ENCODE measurements at places on chromosomes 6 and 20.

DNA sequence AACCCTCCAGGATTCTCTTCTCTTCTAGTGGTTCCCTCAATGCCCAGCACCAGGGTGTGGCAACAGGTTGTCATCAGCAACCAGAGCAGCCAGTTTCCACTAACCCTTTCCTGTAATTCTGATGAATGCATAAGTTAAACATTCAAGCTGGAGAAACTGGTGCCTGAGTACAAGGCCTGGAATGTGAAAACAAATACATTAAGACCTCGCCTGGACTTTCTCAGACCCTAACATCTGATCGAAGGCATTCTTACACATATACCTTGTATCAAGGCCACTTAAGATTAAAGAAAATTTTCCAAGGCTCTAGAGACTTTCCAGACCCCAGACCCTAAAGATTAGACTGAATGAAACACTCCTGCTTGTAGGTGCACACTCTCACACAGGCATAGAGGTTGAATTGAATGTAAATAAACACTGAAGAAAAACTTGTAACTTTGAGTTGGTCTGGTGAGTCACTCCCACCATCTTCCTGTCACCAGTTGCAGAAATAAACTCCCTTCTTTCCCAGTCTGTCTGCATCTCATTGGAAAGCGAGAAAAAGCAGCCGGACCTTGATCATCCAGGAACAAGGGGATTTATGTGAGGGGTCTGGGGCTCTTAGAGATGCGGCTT is 9.0 kb downstream of the LRP11 start:
- no peak for DNase-seq

DNA sequence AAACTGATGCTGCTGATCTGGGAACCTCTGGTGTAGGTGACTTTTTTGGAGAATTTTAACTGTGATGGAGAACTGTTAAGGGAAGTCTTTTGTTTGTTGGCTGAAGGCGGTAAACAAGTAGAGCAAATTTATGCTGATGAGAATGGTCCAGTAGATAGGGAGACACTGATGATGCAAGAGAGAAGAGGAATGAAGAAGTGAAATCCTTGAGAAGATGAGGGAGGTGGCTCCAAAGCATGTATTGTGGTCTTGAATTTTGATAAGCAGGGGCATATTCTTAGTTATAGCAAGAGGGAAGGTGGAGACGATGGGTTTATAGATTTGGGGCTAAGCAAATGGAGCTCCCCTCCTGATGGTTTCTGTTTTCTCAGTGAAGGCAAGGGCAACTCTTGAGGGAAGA is 22.0 kb downstream of the MAPK14 start:
- no peak for DNase-seq

GRCh38 chr6:1018041-1018440 is 293.9 kb upstream of the FOXQ1 start:
- no peak for DNase-seq

GRCh38 chr20:16368645-16369292 is 204.5 kb downstream of the KIF16B start:
- DNase-seq: no peak

DNA sequence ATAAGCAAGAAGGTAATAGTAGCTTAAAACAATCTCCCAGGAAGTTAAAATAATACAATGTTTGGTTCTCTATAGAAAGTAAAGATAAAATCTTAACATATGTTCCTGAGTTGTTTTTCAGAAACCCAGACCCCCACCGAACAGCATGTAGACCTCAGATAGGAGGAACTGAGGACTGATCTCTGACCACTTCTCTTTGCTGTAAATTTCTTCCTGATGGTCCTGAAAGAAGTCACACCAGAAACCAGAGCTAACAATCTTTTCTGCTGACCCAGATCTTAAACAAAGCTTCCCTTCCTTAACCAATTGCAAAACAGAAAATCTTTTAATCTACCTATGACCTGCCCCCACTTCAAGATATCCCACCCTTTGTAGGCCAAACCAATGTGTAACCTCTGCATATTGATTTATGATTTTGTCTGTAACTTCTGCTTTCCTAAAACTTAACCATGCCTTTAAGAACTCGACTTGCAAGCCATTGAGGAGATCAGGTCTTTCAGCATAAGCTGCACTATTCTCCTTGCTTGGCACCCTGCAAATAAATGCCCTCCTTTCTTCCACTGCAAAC is 21.9 kb upstream of the BEND6 start:
- DNase-seq: no peak

- DNase-seq: no peak
Observed at GRCh38 chr20:36234771-36235320, 1.4 kb upstream of the AAR2 start.

- DNase-seq: no peak
Observed at GRCh38 chr6:38352636-38353035, 287.1 kb downstream of the BTBD9 start.

GRCh38 chr6:154650351-154650750 is 82.9 kb upstream of the SCAF8 start:
- no peak for DNase-seq

- DNase-seq: no peak
Observed at GRCh38 chr6:11845664-11846577, 67.3 kb upstream of the ADTRP start.

DNA sequence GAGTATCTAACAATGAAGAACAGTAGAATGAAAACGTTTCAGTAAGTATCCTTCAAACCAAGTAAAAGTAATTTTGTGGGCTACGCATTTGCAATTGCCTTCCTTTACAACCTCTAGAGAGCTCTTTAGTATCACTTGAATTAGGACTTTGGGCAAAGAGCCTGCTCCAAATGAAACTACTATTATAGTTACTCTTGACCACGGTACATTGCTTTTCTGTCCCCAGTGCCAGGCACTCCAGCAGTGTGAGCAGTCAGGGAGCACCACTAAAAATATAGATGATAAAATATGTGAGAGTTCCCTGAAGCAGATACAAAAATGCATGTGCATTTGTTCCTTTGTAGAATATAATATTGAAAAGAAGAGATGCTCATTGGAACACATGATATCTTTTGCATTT is 450.1 kb upstream of the MANEA start:
- DNase-seq: no peak

DNA sequence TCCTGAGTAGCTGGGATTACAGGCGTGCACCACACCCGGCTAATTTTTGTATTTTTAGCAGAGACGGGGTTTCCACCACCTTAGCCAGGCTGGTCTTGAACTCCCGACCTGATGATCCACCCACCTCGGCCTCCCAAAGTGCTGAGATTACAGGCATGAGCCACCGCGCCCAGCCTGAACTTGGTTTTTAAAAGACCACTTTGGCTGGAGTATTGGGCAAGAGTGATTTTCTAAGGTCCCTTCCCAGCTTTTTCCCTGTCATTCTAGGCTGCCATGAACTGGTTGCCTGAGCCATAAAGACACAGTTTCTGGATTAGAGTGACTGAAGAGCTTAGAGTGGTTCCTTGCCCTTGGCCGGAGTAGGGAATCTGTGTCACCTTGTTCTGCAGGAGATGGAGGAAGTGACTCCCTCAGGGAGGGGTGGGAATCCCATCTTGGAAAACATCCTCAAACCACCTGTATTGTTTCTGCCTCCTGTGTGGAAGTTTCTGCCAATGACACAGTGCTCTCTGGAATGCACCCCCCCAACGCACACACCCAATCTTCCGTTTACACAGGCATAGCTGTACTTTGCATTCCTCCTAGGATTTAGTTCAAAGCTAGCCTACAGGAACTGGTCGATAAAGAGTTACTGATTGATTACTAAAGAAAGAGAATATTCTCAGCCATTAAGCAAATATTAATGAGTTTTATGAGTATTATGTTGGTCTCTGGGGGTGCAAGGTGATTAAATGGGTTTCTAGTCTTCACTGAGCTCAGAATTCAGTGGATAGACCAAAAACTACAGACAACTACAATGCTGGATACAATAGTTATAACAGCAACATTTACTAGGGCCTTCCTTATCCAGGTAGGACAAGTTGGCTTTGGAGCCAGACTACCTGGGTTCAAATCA is 18.2 kb downstream of the BCL2L1 start:
- no peak for DNase-seq

GRCh38 chr6:38610050-38610625 is 29.6 kb downstream of the BTBD9 start:
- no peak for DNase-seq

DNA sequence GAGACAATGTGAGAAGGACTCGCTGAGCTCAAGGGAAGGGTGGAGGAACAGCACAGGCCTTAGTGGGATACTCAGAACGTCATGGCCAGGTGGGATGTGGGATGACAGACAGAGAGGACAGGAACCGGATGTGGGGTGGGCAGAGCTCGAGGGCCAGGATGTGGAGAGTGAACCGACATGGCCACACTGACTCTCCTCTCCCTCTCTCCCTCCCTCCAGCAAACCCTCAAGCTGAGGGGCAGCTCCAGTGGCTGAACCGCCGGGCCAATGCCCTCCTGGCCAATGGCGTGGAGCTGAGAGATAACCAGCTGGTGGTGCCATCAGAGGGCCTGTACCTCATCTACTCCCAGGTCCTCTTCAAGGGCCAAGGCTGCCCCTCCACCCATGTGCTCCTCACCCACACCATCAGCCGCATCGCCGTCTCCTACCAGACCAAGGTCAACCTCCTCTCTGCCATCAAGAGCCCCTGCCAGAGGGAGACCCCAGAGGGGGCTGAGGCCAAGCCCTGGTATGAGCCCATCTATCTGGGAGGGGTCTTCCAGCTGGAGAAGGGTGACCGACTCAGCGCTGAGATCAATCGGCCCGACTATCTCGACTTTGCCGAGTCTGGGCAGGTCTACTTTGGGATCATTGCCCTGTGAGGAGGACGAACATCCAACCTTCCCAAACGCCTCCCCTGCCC is 1.7 kb downstream of the TNF start:
- DNase-seq: no peak

- DNase-seq: peak; percentile 34
Observed at GRCh38 chr20:16486532-16486931, 86.7 kb downstream of the KIF16B start.

GRCh38 chr6:4666886-4667513 is 109.2 kb upstream of the CDYL start:
- DNase-seq: no peak

GRCh38 chr6:135117413-135117968 is 62.9 kb upstream of the HBS1L start:
- no peak for DNase-seq

GRCh38 chr6:1701668-1702353 is 92.1 kb downstream of the FOXC1 start:
- DNase-seq: no peak

DNA sequence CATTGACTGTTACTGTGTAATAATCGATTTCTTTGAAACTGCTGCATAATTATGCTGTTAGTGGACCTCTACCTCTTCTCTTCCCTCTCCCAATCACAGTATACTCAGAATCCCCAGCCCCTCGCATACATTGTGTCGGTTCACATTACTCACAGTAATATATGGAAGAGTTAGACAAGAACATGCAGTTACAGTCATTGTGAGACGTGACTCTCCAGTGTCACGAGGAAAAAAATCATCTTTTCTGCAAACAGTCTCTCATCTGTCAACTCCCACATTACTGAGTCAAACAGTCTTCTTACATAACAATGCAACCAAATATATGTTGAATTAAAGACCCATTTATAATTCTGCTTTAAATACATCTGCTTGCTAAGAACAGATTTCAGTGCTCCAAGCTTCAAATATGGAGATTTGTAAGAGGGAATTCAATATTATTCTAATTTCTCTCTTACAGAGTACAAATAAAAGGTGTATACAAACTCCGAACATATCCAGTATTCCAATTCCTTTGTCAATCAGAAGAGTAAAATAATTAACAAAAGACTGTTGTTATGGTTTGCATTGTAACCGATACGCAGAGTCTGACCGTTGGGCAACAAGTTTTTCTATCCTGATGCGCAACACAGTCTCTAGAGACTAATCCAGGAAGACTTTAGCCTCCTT is 113.3 kb downstream of the TMEM242 start:
- DNase-seq: no peak

- DNase-seq: no peak
Observed at GRCh38 chr6:38867726-38868125, 152.6 kb downstream of the DNAH8 start.

- DNase-seq: no peak
Observed at GRCh38 chr20:36230019-36230418, 6.3 kb upstream of the AAR2 start.

GRCh38 chr20:61169874-61170273 is 82.2 kb upstream of the CDH4 start:
- no peak for DNase-seq

- DNase-seq: no peak
Observed at GRCh38 chr20:63359937-63360849, 956 bp downstream of the CHRNA4 start.

DNA sequence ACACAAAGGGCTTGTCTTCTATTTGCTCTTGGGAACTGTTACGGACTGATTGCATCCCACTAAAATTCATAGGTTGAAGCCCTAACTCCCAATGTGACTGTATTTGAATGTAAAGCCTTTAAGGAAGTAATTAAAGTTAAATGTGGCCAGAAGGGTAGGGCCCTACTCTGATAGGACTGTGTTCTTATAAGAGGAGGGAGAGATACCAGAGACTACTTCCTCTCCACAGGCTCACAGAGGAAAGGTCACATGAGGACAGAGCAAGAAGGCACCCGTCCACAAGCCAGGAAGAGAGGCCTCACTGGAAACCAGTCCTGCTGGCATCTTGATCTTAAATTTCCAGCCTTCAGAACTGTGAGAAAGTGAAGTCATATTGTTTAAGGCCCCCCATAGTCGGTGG is 211.9 kb downstream of the CDH26 start:
- no peak for DNase-seq

DNA sequence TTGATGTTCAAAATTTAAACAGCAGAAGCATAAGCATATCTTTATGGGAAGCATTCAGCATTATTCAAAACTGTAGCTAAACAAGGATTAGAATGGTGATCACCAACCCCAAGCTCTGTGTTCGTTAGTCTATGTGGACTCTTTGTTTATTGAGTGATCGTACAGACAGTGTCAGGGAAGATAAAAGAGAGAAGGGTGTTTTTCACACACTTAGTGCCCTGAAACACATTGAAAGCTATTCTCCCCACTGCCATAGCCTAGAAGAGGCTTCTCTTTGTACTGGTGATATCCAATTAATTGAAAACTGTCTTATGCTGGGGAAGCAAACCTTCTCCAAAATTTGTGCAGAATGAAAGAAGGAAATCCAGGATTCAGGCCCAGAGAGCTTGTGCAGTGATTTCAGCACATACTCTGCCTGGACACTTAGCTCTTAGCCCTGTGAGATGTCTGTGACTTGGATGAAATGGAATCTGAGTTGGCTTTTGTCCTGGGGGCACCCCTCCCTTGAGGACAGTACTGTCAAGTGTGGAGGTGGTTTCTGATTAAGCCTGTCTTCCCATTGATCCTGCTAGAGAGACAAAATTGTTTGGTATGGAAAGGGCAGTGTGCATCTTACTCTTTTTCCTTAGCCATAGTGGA is 125.7 kb upstream of the MTHFD1L start:
- no peak for DNase-seq
